ENCODE measurements at places on chromosomes 7 and 10. TPM values are rescaled to one million over a fixed set of nuclear protein-coding genes. Genes with fewer than 3 reads are reported as not detected.

GRCh38 chr7:154744256-154744860 is 258.6 kb downstream of the PAXIP1 start:
- DNase-seq: no peak

GRCh38 chr10:38102880-38103279 is 8.7 kb downstream of the ZNF37A start:
- no peak for DNase-seq

GRCh38 chr10:58733436-58733835 is 220.8 kb downstream of the BICC1 start:
- DNase-seq: no peak

Gene CRHR2
- total RNA-seq: not detected

GRCh38 chr10:77043420-77043763 is 594.2 kb downstream of the KCNMA1 start:
- DNase-seq: no peak

Gene ATOH7
- not detected for total RNA-seq

GRCh38 chr10:114482480-114483304 is 78.4 kb upstream of the AFAP1L2 start:
- no peak for DNase-seq

Data from natural killer cell treated with Interleukin-12 subunit alpha and Interleukin-12 subunit beta and Interleukin-15 and Interleukin-18, amount 100 ng/mL, for 72 hours (primary cell).